ENCODE measurements at places on chromosomes 5 and 9.

DNA sequence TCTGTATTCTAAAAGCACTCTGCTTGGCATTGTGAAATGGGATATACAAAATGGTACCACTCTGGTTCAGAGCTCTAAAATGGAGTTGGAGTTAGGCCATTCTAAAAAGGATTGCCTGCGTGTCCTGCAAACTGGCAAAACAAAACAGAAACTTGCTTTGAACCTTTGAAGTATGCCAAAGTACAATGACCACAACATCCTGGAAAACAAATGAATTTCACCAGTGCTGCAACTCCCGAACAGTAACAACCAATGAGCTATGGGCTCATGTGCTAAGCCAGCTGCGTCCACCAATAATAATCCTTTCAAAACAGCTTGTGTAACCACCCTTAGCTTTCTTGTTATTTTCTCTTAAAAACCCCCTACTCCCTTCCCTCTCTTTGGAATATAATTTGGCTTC is 88.4 kb upstream of the CXCL14 start:
- DNase-seq = no peak

DNA sequence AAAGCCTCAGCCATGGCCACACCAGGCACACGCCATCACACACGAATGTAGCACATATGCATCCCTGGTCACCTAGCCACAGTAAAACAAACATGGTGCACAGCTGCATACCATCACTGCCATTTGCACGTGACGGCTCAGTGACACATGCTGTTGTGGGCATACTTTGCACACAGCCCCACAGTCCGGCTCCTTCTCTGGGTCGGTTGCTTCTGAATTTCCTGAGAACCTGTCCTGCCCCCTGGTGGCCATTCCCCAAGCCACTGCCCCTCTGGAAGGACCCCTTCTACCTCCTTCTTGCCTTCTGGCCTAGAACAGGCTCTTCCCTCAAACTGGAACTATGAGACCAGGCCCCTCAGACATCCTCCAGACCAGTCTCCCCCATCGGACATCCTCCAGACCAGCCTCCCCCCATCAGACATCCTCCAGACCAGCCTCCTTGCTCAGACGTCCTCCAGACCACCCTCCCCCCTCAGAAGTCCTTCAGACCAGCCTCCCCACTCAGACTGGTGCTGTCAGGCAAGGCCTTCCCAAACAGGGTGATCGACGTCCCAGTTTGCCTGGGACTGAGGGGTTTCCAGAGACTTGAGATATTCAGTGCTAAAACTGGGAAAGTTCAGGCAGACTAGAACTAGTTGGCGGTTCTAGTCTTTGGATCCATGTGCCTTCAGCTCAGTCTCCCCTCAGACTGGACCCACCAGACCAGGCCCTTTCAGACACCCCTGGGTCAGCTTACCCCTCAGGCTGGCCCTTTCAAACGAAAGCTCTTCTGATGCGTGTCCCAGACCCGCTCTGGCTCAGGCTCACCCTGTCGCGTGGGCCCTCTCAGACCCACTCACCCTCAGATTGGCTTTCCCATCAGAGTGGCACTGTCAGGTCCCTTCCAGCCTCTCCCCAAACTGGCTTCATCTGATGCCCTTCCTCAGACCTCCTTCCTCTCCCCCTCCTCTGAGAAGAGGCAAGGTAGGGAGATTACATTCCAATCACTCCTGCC is 24.3 kb upstream of the ENHO start:
- DNase-seq = peak; percentile 48

- DNase-seq = no peak
These were observed 120.7 kb downstream of the PBX3 start for GRCh38 chr9:125867751-125868415.

GRCh38 chr9:97682242-97682641 is 14.9 kb downstream of the XPA start:
- no peak for DNase-seq

- no peak for DNase-seq
These were observed 1.2 kb downstream of the TNFSF8 start for GRCh38 chr9:114929201-114929600.

- DNase-seq = no peak
These were observed 18.8 kb upstream of the GFPT2 start for GRCh38 chr5:180371949-180372348.

DNA sequence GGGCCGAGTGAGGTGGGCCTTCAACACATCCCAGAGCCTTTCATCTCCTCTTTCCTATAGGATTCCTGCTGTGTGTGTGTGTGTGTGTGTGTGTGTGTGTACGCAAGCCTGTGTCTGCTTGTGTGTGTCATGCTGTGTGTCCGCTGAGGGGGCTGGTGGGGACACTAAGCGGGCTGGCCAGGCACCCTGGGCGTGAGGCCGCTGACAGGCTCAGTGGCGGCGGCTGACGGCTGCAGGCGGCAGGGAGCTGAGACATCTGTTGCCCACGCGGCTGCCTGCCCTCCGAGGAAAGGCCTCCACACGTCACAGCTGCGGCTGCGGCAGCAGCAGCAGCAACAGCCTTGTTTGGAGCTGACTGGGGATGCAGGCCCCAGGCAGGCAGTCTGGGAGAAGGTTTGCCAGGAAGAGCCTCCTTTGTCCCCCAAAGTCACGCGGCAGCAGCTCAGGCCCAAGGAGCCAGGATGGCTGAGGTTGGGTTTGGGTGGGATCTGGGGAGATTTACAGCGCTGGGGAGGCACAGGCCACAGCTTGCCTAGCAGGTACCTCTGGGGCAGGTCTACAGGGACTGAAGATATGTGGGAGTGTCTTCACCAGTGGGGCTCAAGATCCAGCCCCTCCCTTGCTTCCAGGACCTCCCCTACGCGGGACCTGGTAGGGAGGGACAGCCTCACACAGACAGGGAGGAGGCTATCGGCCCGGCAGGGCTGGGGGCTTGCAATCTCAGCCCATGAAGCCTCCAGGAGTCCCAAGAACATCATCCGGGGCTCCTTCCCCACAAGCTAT is 1.8 kb downstream of the PDLIM4 start:
- no peak for DNase-seq

- DNase-seq = no peak
These were observed 274.9 kb upstream of the CDH18 start for GRCh38 chr5:20262896-20263295.

DNA sequence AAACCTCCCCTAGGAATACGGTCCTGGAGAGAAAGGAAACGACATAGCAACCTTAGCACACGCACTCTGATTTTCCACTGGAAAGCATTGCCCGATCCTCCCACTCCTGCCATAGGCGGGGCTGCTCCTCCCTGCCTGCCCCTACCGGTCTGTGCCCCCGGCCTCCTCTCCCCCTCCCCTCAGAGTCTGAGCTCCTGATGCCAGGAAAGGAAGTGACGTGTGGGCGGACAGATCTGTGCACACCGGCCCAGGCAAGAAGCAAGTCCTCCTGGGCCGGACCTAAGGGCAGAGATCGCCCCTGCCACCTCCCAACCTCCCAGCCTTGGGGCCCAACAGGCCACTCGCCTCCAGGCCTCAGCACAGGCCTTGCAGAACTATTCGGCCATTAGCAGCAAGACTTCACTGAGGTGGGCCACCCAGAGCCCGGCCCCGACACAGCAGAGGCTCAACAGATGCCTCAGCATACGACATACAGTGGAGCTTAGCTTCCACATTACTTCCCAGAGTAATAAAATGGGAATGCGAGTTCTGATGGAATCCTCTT is 7.2 kb downstream of the NINJ1 start:
- DNase-seq = peak; percentile 14

- DNase-seq = no peak
These were observed 40.2 kb downstream of the NLN start for GRCh38 chr5:65762234-65762633.

- DNase-seq = no peak
These were observed 15.9 kb downstream of the CCNJL start for GRCh38 chr5:160296496-160296895.

GRCh38 chr9:127172066-127172707 is 49.8 kb upstream of the ANGPTL2 start:
- no peak for DNase-seq

GRCh38 chr5:108481355-108481931 is 99.5 kb upstream of the FBXL17 start:
- DNase-seq = no peak

DNA sequence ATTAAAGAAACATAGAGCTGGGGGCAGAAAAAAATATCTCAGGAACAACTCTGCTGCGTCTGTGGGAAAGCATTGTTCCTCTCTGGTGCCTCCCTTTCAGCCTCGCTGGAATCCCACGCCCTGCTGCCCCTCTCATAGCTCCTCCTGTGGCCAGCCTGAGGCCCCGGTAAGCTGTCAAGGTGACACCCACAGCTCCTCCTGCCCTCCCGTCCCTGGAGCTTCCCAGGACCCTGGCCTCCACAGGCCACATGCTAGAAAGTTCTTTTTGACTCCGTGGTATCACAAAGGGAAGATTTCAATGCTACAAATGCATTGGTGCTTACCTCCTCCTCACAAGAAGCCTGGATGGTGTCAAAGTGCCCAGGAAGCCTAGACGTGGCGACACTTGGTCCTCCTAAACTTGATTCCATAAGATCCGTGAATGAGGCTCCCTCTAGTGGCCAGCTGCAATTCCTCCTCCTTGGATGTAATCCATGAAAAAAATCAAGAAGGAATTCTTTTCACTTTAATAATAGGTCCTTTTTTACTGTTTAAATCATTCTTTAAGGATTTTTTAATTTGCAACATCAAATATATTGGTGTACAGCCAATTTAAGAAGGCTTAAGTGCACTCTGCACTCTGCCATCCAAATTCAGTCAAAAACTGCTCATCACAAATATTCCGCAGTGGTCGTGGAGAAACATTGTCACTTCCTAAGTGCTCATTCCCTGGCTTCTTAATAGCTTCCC is 104.9 kb downstream of the CFAP90 start:
- peak; percentile 69 for DNase-seq

- DNase-seq = no peak
These were observed 134.9 kb downstream of the SLIT3 start for GRCh38 chr5:169166078-169166477.

DNA sequence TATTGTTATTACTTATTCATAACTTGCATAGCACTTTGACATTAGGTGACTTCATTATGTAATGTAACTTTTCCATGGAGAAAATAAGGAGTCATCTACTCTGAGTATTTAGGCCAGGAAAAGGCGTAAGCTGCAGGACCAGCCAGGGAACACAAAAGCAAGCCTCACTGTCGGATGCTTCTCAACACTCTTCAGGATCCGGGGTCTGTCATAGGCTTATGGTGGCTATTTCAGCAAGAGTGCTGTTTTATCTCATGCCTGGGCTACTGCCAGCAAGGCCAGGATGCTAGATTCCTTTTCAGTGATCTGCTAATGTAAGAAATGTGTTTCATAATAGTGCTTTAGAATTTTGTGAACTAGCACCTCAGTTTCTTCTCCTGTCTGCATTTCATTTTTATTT is 162.4 kb downstream of the CHSY3 start:
- DNase-seq = peak; percentile 6

DNA sequence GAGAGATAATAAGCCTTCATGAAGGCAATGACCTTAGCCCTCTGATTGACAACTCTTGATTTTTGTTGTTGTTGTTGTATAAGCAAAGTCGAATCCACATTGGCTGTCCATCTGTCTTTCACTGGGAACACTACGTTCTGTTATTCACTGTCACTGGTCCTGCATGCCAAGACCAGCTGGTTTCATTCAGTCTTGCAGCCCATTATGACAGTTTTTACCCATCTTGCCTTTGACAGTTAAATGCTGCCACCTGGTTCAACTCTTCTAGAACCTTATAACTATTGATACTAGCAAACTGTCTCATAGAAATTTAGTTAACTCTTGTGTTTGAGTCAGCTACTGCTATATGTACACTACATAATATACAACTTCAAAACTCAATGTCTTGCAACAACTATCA is 382.3 kb upstream of the CDH10 start:
- no peak for DNase-seq

- no peak for DNase-seq
These were observed 92.3 kb downstream of the HSD17B3 start for GRCh38 chr9:96209407-96210271.
